ENCODE measurements at places on chromosomes 6 and 20.

GRCh38 chr6:35594503-35595186, 81.9 kb upstream of the TULP1 start:
- no peak for DNase-seq

- no peak for DNase-seq
Measured at GRCh38 chr6:169824021-169824420, 72.6 kb downstream of the ERMARD start.

DNA sequence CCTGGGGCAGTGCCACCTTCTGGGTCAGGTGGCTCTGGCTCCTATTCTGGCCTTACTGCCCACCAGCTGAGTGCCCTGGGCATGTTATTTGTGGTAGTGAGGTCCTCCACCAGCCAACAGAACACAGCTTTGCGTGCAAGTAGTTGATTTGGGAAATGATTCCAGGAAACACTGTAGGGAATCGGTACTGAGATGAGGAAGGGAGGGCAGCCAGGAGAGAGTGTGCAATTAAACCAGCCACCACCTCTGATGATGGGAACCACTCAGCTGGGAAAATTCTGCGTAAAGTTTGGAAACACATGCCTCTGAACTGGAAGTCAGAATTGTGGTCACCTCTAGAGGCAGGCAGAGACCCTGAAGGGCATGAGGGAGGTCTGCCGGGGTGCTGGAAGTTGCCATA, 459 bp downstream of the LBP start:
- DNase-seq, result no peak

GRCh38 chr6:34204693-34205092, 32.0 kb upstream of the HMGA1 start:
- DNase-seq, result no peak

DNA sequence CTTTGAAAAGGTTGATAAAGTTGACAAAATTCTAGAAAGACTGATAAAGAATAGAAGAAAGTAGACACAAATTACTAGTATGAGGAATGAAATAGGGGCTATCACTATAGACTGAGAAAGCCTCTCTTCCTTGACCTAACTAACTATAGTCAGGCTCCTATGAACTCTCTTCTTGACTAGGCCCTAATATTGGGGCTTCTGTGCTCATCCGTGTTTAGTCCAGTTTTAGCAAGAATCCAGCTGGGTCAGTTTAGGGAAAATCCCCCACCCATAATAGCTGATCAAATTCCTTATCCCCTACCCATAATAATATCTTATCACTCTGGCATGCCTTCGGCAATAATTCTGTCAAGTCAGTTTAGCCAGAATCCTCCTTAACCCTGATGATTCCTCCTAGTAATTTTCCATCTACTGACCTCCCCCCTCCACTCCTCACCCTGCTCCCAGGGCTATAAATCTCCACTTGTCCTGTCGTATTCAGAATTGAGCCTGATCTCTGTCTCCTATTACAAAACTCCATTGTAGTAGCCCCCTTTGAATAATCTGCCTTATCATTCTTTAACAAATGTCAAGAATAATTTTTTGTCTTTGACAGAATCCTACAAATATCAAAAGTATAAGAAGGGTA, 138.1 kb downstream of the TFAP2A start:
- DNase-seq, result no peak

GRCh38 chr20:1802385-1803060, 92.7 kb upstream of the SIRPA start:
- DNase-seq, result peak; percentile 27

- no peak for DNase-seq
Measured at GRCh38 chr6:20840675-20841074, 306.4 kb downstream of the CDKAL1 start.

DNA sequence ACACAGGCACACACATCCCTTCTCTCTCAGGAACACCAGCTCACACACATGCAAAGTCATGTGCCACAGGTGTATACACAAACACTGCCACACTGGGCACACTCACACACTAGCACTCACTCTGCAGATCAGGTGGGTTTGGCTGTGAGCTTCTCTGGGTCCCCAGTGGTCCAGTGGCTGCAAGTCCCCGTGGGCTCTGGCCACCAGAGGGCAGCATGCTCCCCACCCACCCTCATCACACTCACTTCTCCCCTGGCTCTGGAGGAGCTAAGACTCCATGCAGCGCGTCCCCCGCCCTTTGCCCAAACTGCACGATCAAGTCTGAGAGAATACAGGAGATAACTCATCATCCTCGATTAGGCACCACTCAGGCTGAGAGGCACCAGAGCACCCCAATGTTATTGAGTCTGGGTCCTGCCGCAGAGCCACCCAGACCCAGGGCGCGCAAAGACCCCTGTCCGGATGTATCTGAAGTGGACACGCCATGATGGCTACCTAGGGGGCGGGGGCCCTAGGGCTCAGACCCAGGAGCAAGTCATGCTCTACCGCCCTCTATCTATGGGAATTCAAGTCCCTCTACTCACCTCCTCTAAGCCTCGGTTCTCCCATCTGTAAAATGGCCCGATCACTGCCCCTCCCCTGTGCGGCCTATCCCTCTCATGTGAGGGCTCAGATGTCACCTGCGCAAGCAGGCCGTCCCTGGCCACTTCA, 90.5 kb downstream of the GRM4 start:
- peak; percentile 67 for DNase-seq

DNA sequence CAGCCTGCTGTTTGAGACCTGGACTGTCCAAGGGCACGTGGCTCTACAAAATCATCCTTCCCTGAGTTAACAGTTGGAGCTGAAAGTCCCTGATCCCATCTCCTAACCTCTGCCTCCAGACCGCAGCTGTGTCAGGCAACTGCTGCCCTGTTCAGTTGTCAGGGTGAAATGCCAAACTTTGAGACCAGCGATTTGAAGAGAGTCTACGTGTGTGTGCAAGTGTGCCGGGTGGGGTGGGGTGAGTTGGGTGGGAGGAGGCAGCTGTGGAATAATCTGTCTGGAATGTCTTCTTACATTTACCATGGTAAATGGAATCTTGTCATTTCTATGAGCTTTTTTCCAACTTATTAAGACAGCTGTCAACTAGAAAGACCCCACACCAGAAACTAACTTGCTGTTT, 81.0 kb upstream of the FAM8A1 start:
- DNase-seq, result no peak

GRCh38 chr6:20403766-20404640, 2.3 kb downstream of the E2F3 start:
- peak; percentile 73 for DNase-seq

DNA sequence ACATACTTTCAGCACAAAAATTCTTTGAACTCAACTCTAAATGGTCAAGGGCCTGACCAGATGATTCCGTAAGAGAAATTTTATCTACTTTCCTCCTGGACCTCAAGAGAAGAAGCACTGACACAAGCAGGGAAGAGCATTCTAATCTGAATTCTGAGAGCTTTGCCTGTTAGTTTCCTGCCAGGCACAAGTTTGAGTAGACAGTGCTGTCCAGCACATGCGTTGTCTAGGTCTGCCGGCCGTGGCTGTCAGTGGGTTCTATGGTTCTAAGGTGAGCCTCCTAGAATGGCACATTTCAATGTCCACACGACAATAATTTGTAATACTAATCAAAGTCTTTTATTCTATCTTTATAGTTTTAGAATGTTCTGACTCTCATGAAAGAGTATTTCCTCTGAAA, 91.9 kb downstream of the RFPL4B start:
- DNase-seq, result no peak

DNA sequence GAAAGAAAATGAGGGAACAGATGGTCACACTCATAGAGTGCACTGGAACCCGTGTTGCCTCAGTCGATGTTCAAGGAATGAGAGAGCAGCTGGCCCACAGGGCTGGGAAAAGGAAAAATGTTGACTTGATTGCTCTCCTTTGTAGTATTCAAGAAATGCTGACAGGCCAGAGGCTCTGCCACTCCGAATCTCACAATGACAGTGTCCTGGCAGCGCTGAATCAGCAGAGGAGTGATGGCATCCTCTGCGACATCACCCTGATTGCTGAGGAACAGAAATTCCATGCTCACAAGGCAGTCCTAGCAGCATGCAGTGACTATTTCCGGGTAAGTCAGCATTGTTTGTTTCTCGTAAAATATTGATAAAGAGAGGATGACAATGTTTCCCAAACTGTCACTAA, 51.3 kb downstream of the KLHL32 start:
- DNase-seq, result no peak

DNA sequence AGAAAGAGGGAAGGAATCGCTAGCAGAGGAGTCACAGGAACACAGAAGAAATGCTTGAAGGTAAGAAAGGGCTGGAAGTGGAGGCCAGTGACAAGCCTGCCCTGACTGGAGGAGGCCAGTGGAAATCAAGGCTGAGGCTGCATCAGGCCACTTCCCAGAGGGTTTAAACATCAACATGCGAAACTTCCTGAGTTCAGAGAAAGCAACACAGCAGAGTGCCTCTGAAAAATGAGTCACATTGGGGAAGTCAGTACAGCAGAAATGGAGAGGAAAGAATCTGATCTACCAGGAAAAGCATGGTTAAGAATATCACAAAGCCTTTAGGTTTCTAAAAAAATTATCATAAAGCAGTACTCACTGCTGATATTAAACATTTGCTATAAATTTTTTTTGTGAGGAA, 23.3 kb downstream of the NAPB start:
- no peak for DNase-seq

- DNase-seq, result no peak
Measured at GRCh38 chr20:9775176-9775575, 63.7 kb downstream of the PAK5 start.

DNA sequence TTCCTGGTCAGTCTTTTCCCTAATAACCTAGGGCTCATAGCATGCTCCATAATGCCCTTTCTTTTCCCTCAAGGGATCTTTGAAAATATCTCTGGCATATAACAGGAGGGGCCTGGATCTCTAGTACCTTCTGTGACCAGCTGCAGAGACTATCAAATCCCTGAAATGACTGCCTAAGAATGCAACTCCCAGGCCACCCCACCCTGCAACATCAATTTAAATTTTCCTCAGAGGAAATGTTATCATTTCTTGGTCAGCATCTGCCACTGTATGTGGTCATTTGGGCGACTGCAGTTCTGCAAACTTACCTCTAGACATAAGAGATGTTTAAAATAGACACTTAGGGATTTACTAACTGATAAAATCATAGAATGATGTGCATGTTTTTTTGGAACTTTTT, 200.2 kb downstream of the KCNQ5 start:
- no peak for DNase-seq
